Stimulated activated naive CD8-positive, alpha-beta T cell treated with anti-CD3 and anti-CD28 coated beads, Interleukin-15, Interleukin-2, amounts not matched to agents 100 U/mL and 50 U/mL, for 24 hours (primary cell): ENCODE measurements at places on chromosomes 12 and 14.
A peak's percentile ranks its signal among the peaks of the same experiment; 100 is the strongest.

DNA sequence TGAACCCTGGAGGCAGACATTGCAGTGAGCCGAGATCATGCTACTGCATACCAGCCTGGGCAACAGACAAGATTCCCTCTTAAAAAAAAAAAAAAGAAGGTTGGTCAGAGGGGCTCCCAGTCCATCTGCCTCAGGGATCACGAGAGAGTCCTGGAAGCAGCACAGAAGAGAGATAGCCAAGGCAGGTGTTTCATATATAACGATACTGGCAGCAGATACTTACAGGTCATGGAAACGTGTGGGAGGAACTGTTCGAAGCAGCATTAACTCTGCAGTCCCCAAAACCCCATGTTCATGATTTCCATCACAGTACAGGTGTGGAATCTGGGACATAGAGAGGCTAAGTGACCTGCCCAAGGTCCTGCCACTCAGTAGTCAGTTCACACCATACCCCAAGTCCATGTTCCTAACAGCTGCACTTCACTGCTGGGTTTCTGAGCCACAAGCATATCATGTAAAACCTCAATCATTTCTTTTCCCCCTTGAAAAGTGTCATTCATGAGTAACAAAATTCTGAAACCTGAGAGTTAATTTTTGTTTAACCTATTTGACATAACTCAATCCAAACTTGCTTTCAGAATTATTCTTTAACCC is 16.7 kb downstream of the CDK2AP1 start:
- DNase-seq: no peak

DNA sequence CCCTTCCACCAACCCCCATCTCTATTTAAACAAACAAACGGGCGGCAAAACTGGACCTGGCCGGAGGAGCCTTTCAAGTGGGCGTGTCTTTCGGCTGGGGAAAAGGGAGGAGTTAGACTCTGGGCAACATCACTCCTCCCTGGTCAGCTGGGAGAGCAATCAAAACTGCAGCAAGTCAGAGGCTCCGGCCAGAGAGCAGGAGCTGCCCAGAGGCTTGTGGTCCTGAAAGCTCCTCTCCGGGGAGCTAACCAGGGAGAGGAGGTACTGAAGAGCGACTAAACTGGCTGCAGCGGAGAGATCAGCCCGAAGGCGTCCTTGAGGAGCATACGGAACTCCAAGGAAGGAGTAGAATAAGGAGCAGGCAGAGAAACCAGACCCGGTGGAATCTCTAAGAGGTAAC is at the start of gene NEUROD4:
Gene NEUROD4 (plus strand): TSS at position 191 of the 400 bp plus-strand sequence. CDS start 6,466 bp downstream, outside the sequence.
- DNase-seq: peak; percentile 17

DNA sequence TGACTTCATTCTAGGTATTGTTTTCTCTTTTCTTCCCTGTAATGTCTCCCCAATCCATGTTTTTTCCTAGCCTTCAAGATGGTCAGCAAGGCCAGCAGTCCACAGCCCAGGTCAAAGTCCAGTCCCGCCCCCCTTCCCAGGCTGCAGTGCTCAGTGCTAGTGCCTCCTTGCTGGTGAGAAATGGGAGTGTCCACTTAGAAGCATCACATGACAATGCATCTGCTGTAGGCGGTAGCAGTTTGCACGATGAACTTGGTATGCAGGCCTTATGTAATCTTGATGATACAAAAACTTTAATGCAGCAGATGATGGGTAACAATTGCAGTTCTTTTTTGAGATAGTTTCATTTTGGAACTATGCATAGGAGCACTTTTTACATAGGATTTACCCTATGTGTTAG is 88.4 kb downstream of the PCNX1 start:
- DNase-seq: no peak

GRCh38 chr14:101626331-101626730 is 65.0 kb downstream of the DIO3 start:
- DNase-seq: no peak

- DNase-seq: peak; percentile 72
Measured at GRCh38 chr14:73786636-73787485, 64.8 kb upstream of the PTGR2 start.

DNA sequence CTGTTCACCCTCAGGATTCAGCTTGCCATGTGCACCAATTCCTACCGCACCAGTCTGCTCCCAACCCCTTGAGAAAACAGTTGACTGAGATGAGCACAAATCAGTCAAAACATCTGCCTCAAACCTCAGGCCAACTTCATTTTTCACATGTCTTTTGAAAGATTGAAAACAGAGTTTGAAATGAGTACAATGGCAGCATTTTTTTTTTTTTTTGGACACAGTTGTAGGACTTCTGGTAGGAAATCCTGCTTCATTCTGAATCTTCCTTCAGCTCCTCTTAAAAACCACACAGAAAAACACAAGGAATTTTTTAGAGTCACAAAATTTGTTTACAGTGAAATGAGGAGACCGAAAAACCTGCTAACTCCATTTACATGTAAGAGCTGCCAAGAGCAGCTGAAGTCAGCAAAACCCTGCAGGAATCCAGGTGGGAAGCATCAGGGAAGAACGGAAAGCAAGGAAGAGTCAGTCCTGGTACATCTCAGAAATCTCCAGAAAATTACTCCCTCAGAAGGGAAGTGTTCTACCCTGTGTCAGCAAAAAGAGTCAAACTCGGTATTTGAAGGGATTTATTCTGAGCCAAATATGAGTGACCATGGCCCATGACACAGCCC is 100.3 kb upstream of the TMTC1 start:
- DNase-seq: no peak

DNA sequence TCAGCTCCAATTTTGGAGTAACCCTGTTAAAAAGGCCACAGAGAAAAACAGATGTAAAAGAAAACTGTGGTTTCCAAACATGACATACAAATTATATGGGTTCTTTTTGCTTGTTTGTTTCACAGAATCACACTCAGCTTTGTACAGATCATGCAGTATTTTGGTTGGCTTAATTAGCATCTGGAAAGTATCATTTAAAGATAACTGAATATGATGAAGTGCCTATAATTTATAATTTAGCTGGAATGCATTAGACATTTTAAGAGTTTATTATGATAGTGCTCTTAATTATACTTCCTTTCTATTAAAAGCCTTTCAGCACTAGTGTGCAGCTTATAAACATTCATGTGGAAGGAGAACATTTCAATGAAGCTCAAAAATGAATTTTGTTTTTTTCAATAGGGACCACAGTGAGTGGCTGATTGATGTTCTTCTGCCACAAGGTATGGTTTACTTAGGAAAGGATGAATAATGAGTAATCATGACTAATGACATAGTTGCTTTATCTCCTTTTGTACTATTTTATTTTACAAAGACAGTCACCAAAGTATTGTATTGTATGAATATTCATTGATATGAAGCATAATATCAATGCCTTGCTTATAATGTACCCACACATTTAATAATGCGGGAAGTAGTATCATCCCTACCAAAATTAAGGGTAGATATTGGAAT is 98.3 kb downstream of the UNC79 start:
- DNase-seq: no peak

DNA sequence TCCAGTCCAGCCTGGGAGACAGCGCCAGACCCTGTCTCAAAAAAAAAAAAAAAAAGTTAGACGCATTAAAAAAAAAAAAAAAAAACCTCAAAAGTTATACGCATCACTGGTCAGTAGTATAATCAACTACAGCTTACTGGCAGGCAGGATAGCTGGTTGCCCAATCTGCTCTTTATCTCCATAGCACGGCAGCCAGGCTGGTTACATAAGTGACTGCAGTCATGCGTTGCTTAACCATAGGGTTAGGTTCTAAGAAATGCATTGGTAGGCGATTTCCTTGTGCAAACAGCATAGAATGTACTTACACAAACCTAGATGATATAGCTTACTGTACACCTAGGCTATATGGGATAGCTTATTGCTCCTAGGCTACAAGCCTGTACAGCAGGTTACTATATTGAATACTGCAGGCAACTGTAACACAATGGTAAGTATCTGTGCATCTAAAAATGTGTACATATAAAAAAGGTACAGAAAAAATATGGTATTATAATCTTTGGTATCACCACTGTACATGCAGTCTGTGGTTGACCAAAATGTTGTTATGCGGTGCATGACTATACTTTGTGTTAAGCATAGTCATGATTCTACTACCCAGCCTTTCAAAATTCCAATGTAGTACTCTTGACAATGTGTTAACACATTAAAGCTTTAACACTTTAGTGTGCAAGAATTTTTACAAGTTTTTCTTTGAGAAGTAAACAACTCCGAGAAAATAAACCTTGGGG is 8.1 kb downstream of the L2HGDH start:
- no peak for DNase-seq

- DNase-seq: no peak
Measured at GRCh38 chr12:54162741-54163140, 26.0 kb downstream of the SMUG1 start.

GRCh38 chr12:107351713-107352112 is 258.4 kb upstream of the CRY1 start:
- no peak for DNase-seq

- DNase-seq: peak; percentile 61
Measured at GRCh38 chr12:114508529-114509129, 102.7 kb upstream of the TBX5 start.

GRCh38 chr12:98439981-98440581 is 75.3 kb upstream of the TMPO start:
- DNase-seq: peak; percentile 14

DNA sequence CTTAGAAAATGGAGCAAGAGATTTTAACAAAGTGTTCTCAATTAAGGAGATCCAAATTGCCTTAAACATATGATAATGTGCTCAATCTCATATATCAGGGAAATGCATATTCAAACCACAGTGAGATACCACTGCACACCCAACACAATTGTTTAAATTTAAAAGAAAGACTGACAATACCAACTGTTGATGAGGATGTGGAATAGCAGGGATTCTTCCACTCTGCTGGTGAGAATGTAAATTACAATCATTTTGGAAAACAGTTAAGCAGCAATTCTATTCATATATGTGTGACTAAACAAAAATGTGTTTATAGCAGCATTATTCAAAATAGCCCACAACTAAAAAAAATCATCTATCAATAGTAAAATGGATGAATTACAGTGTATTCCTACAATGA is 144.2 kb downstream of the KICS2 start:
- no peak for DNase-seq

DNA sequence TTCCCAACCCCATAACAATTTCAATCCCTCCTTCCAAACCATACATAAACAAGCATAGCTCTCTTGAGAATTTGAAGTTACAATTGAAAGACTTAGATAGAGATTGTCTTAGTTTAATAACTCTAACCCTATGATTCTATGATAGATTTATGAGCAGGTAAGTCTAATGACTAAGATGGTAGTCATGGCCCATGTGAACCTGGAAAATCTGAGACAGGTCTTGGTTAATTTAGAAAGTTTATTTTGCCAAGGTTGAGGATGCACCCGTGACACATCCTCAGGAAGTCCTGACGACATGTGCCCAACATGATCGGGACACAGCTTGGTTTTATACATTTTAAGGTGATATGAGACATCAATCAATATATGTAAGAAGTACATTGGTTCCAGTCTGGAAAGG is 248.8 kb downstream of the KCNH5 start:
- no peak for DNase-seq

DNA sequence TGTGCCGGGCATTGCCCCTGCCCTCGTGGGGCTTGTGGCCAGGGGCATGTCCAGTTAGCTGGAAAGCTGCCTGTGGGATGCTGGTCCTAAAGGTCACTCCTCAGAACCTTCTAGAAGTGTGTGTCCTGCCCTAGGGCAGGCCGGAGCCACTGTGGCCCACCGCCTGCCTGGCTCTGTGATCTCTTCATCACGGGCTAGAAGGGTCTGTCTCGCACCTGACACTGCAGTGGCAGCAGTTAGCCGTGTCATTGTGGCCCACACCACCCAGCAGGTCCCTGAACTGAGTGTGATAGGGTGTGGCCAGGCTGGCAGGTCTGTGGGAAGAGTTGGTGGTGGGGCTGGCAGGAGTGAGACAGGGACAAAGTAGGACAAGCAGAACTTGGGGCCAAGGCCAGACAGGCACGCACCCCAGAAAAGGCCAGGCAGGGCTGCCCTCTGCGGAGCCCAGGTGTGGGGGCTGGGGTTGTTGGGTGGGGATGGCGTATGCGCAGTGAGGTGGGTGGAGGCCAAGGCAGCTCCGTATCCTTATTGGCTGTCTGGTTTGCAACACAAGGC is 41.2 kb downstream of the ADGRD1 start:
- no peak for DNase-seq

DNA sequence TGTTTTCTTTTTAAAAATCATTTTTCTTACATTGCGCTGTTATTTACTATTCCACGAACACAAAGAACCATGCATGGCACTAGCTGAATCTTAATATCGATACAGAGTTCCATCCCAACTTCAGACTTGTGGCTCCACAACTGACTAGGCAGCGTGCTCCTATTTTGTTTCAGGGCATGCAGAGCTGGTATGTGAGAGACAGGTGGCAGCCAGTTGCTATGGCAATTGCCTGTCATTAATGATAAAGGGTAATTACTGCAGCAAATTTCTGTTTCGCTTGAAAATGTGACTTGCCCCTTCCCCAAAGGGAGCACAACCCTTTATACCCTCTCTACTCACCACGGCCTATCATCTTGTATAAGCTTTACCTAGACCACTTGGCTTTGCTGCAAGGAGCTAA is 113.1 kb upstream of the G2E3 start:
- DNase-seq: no peak

DNA sequence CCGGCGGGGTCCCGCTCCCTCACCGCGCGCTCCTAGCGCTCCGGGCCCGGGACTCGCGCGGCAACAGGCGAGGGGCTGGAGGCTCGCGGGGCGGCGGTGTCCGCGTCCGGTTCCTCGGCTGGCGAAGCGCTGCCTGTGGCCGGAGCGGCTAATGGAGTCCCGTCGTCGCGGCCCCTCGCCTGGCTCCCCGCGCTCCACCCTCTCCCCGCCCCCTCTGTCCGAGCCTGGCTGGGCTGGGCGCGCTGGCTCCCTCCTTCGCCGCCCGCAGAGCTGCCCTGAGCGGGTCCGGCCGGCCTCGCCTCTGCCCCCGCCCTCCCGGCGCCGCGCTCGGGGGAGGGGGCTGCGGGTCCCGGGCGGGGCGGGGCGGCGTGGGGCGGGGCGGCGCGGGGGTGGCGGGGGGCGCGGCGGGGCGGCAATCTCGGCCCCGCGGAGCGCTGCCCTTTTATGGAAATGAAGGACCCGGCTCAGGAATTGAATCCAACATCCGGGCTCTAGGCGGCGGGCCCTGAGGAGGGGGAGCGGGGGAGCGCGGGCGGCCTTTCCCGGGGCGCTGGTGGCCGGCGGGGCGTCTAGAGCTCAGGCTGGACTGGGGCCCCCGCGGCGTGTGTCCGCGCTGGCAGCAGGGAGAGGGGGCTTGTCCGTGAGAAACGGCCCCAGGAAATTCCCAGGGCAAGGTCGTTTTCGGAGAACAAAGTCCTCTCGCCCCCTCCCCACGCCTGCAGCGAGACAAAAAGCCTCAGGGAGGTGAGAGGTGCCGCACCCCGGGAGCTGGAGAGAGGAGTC is at the start of gene FERMT2:
Gene FERMT2 (minus strand): TSS at position 153 of the 783 bp plus-strand sequence. CDS start 482 bp downstream, outside the sequence.
- peak; percentile 17 for DNase-seq

GRCh38 chr14:59629444-59630287 is 53.1 kb upstream of the CCDC175 start:
- DNase-seq: no peak

GRCh38 chr14:31006703-31007102 is 18.7 kb upstream of the AP4S1 start:
- no peak for DNase-seq
